ENCODE measurements at places on chromosomes 1 and 21. TPM values are rescaled to one million over a fixed set of nuclear protein-coding genes. Genes with fewer than 3 reads are reported as not detected.
A peak's percentile ranks its signal among the peaks of the same experiment; 100 is the strongest.

- no peak for DNase-seq
Observed at GRCh38 chr21:45260191-45260825, 27.4 kb downstream of the POFUT2 start.

- peak; percentile 61 for DNase-seq
Observed at GRCh38 chr1:68225781-68226180, 6.5 kb downstream of the WLS start.

DNA sequence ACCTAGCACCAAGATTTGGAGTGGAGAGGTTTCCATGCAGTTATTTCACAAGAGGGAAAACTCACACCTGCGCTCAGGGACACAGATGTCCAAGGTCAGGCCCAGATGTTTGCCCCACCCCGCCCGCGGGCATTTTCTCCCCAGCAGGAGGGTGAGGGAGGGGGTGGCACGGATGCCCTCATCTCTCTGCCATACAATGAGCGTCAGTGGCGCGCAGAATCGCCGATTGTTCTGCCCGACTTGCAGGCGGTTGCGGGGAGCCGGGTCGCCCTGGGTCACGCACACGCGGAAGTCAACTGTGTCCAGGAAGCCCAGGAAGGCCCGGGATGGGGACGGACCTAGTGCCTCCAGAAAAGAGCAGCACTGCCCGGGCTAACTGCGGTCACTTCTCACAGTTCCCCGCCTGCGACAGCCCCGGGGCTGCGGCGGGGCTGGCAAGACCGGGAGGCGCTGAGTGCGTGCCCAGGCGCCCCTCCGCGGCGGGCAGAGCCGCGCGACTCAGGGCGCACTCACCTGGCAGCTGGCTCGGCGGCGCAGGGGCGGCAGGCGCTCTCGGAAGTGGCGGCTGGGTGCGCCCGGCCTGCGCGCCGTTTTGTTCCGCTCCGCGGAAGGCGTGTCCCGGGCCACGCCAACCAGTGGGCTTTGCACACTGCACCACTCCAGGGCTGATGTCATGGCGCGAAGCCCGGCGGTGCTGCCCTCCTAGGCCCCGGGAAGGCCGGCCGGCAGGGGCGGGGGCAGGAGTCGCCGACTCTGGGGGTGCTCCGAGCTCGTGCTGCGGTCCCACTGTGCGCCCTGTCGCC, at the start of gene CSRP1:
Gene CSRP1, minus strand, starts transcription at position 567 of the 803 bp plus-strand sequence. CDS start 10,820 bp downstream, outside the sequence.
- peak; percentile 74 for DNase-seq

DNA sequence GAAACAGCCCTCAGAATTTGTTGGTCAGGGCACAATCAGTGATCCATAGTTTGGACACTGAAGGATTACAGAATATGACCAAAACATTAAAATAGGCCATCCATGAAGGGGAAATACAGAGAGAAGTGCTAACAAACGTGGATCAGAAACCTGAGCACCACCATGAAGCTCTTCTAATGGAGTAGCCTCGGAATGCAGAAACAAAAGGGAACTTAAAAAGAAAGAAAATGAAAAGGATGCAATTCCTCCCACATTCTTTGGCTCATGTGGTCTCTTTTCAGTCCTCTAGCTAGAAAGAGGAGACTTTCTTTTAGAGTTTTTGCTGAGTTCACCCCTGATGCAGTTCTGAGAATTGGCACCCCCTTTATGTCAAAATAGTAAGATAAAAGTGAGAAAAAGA, 989.8 kb upstream of the B3GALT2 start:
- DNase-seq = no peak

DNA sequence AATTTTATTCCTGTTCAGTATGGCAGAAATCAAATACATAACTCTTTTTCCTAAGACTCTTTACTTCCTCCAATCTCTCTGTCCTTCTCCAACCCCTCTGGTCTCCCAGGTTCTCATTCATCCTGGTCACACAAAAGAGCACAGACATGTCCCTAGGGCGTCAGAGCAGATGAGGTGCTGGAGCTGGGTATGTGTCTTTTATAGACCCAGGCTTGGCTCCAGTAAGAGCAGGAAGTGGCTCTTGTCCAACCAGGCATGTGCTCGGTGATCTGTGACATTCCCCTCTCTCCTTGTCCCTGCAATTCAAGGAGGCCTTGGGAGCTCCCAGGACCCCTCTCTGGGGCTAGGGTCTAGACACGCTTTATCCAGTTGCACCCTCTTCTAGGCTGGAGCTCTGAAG, 18.0 kb upstream of the LCE2D start:
- no peak for DNase-seq

The GFI1 gene
- total RNA-seq = 0.65 TPM

DNA sequence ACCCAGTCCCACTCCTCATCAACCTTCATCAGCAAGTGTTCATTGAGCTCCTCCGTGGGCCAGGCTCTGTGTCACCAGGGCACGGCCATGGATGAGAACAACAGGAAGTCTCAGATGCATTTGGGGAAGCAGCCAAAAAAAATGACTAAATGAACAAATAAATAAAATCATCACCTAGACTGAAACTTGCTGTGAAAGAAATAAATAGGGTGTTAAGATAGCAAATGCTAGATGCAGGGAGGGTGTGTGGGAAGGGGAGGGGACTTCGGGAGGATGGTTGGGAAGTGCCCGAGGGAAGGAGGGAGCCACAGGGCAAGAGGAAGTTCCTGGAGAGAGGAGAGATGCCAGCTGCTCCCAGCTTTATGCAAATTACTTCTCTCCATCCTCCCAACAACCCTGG, 696.7 kb downstream of the PTPRU start:
- DNase-seq = no peak

- no peak for DNase-seq
Observed at GRCh38 chr21:46112725-46113215, 14.9 kb downstream of the COL6A2 start.

Data from fibroblast of the aortic adventitia (primary cell).